ENCODE measurements at places on chromosomes 1 and 21.

DNA sequence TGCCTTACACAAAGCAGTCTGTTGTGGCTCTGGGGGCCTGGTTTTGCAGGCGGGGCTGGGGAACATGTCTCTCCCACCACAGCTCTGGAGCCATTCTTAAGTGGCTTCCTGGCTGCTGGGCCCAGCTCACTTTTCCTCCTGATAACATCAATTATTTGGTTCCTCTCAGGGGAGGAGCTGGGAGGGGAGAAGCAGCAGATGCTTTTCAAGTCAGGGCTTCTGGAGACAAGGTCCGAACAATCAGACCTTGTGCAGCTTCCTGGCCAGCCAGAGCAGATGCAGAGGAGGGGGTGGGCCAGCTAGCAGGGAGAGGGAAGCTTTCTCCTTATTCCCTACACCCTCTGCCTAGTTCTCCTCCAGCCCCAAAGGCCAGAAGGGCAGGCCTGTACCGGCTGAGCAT lies 3.7 kb upstream of the PAQR6 start:
- DNase-seq = no peak

GRCh38 chr1:109763646-109764415 lies at the start of gene EPS8L3:
Gene EPS8L3 (minus strand): TSS chr1:109763923. CDS start chr1:109761749, 2,174 bp downstream.
- no peak for DNase-seq

GRCh38 chr1:230891413-230891812 lies 23.1 kb upstream of the C1orf198 start:
- DNase-seq = no peak

DNA sequence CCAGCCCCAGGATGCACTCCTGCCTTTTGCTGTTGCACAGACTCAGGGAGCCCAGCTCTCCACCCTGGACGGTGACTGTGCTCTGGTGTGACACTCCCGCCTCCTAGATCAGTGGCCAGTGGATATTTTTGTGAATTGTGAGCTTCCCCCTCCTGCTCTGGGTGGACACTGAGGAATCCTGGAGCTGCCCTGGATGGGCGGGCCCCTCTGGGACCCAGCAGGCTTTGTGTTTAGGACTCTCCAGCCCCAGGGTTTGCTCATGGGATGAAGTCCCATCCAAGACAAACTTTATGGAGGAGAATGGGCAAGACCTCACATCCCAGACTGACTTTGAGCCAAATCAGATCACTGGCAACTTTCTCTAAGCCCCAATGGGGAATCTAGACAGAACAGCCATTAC lies 16.1 kb downstream of the SLC6A9 start:
- DNase-seq = no peak

GRCh38 chr1:80517062-80517461 lies 1283.7 kb upstream of the ADGRL2 start:
- no peak for DNase-seq

- no peak for DNase-seq
These were observed 438.9 kb upstream of the ZP4 start for GRCh38 chr1:238329671-238330070.

- no peak for DNase-seq
These were observed 45.2 kb downstream of the TENT5C start for GRCh38 chr1:117650840-117651568.

DNA sequence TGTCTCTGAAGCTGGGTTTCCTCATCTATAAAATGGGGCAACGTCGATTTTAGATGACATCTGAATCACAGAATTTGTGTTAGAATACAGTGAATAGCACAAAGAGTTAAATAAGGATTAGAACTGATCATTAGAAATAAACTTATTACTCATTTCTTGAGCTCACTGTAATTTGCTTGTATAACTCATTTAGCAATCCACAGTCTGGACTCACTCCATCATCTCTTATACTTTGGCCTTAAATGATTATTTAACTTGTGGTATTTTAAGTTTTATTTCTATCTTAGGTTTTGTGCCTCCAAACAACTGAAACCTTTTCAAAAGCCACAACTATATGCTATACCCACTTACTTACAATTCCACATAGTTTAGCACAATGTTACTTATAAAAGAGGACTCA lies 128.0 kb downstream of the CDC42BPA start:
- no peak for DNase-seq

GRCh38 chr21:42356046-42356445 lies 5.3 kb upstream of the TFF2 start:
- DNase-seq = no peak

DNA sequence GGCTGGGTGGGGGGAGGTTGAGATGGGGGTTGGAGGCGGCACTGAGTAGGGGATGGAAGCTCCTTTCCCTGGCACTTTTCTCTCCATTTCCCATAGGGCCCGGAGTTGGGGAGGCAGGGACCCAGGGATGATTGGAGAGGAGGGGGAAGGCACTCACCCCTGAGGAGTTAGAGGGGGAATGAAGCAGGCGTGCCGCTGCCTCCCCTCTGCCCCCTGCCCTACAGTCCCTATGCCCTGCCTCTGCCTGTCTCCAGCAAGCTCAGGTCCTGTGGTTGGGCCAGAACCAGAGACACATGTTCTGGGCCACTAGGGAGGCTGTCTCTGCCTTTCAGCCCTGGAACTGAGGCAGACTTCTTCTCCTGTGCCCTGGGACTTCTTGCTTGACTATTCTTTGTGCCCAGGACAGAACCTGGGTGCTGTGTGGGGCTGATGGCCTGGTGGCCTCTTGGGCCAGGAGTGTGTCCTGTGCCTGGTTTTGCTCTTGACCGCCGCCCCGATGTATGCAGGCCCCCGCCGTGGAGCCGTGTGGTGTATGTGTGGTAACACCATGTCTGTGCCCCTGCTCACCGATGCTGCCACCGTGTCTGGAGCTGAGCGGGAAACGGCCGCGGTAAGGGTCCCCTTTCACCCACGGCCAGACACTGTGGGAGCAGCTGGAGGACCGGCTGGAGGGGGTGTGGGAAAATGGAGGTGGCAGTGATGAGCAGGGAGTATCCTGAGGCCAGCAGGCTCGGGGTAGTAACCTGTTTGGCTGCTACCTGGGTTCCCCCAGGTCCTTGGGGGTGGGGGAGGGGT lies 1.4 kb downstream of the LYPLA2 start:
- DNase-seq = no peak

GRCh38 chr1:211842518-211842917 lies 12.0 kb upstream of the LPGAT1 start:
- no peak for DNase-seq

- no peak for DNase-seq
These were observed 120.0 kb downstream of the KAZN start for GRCh38 chr1:14718476-14718875.

- DNase-seq = no peak
These were observed 21.5 kb upstream of the RCAN3 start for GRCh38 chr1:24481101-24481500.

DNA sequence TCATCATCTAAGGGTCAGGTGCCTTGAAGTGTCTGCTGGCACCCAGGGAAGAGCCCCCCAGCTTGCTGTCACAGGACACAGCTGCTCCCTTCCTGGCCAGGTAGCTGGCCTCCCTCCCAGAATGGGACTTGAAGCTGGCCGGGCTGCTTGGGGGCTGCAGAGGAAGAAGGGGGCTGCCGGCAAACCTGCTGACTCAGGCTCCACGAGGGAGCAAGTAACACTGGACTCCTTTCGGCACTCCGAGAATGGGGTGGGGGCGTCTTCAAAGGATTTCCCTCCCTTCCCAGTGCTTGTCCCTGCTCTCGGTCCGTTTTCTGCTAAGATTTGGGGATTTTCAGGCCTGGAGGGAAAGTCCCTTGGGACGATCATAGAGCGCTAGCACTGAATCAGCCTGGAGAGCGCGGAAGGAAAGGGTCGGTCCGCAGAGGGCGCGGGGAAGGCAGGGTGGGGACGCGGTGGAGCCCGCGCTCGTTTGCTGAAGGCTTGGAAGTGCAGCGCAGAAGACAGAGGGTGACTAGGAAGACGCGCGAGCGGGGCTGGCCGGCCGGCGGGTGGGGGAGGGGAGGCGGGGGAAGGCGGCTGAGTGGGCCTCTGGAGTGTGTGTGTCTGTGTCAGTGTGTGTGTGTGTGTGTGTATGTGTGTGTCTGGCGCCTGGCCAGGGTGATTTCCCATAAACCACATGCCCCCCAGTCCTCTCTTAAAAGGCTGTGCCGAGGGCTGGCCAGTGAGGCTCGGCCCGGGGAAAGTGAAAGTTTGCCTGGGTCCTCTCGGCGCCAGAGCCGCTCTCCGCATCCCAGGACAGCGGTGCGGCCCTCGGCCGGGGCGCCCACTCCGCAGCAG lies at the start of gene CSF1:
TSS of gene CSF1 (plus strand) at position 727 of the 840 bp plus-strand sequence. CDS start 175 bp downstream, outside the sequence.
- DNase-seq = no peak

- peak; percentile 29 for DNase-seq
These were observed 20.7 kb upstream of the ABCB10 start for GRCh38 chr1:229579059-229579673.

- DNase-seq = no peak
These were observed 335.8 kb upstream of the KAZN start for GRCh38 chr1:14262637-14263036.

DNA sequence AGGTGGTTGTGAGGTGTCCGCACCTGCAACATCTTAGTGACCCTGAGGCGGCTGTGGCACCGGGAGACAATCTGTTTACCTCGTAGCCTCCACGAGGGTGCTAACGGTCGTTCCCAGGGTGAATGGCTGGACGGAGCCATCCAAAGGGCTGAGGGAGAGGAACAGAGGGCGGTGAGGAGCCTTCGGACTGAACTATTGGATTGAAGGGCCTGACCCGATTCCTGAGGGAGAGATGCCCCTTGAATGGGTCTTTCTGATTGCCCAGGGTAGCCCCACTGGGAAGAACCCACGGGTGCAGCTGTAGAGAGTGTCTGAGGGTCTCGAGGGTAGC lies 2.3 kb downstream of the NR5A2 start:
- DNase-seq = no peak

DNA sequence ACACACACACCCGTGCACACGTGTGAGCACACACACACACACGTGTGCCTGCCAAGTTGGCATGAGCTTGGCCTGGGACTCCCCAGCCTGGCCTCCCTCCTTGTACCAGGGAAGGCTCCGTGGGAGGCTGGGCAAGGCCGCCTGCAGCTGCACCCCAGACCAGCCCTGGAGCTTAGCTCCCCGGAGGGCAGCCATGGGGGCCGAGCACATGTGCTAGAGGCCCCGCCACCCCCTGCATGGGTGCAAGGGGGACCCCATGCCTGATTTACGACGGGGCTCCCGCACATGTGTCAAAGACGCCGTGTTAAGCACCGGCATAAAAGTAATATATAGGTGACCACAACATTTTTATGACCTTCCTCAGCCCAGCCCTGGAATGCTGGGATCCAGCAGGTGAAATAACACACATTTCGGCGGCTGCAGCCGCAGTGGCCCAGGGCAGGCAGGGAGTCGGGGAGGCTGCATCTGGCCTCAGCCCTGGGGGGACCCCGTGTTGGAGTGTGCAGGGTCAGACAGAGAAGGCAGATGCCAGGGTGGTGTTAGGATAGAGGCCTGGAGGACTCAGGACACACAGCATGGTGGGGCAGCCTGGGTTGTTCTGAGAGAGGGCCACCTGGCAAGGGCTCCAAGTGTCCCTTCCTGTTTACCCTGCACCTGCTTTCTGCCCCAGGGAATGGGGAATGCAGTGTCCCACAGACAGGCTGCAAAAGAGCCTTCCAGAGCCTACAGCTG lies 56.3 kb downstream of the WNT9A start:
- no peak for DNase-seq

DNA sequence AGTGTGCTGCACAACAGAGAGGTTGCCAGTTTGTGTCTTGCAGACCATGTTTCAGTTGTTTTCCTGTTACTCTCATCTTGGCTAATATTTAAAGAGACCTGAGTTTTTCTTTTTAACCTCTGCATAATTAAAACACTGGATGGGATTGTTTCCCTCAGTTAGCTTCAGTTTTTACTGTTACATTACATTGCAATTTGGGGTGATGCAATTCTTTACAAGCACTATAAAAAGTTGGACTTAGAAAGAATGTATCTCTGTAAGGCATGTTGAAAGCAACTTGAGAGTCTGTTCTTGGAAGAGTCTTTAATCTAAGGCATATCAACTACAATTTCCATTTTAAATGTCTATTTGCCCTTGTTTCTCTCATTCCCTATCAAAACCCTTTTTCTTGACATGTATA lies 99.1 kb downstream of the DNM3 start:
- DNase-seq = no peak

- no peak for DNase-seq
These were observed 76.1 kb downstream of the OLFM3 start for GRCh38 chr1:101920577-101920976.

Measured in glomerular endothelial cell (primary cell).